ENCODE measurements at places on chromosomes 3 and 15.
A peak's percentile ranks its signal among the peaks of the same experiment; 100 is the strongest.

DNA sequence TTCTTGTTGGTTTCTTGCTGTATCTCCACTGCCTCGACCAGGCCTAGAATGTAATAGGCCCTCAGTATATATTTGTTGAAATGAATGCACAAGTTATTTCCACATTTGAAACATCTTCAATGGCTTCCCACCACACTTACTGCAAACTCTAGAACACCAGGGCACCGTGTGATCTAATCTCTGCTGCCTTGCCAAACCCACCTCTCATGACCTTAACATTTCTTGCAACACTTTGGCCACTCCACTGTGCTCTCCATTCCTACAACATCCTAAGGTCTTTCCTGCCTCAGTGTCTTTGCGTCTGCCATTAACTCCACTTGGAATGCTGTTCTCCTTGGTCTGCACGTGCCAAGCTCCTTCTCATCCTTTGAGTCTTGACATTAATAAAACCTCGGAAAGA is 14.1 kb downstream of the FRMD4B start:
- no peak for DNase-seq

DNA sequence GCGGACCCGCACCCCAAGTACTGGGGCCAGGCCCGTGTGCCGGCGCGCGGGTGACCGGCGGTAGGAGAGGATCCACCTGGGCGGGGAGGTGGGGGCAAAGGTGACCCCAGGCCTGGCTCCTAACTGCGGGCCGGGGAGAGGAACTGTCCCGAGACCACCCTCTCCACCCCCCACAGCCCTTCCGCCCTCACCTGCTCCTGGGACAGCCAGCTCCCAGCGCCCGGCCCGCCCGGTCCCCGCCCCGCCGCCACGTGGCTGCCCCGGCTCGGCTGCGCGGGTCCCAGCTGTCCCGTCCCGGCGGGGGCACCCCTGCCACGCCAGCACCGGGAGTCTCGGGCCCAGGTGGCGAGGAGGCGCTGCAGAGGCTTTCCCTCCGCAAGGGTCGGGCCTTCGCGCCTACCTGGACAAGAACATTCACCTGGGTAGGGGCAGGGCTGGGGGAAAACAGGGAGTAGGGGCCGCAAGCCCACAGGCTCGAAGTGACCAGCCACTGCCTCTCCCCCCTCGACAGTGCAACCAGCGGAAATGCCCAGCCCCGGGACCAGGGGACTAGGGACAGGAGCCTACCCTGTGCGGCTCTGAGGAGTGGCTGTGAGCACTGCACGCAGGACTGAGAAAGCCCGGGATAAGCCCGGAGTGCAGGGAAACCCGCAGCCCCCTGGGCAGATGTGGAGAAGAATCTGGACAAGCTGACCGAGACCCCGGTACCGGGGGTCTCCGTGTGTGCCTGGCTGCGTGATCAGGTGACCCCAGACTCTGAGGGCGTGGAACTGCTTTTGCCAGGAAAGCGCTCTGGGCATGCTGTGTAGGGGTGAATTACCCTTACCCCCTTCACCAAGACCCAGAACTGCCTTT is at the start of gene SLC12A8:
SLC12A8 (minus strand) TSS at position 240 of the 855 bp plus-strand sequence. CDS start 1,399 bp downstream, outside the sequence.
- no peak for DNase-seq

GRCh38 chr15:40046721-40047414 is 7.9 kb upstream of the SRP14 start:
- DNase-seq = peak; percentile 67

GRCh38 chr3:15497964-15498363 is 23.5 kb downstream of the COLQ start:
- DNase-seq = no peak

GRCh38 chr3:16916840-16917239 is 32.1 kb downstream of the PLCL2 start:
- peak; percentile 10 for DNase-seq

GRCh38 chr3:61218504-61218903 is 32.7 kb downstream of the FHIT start:
- DNase-seq = no peak

DNA sequence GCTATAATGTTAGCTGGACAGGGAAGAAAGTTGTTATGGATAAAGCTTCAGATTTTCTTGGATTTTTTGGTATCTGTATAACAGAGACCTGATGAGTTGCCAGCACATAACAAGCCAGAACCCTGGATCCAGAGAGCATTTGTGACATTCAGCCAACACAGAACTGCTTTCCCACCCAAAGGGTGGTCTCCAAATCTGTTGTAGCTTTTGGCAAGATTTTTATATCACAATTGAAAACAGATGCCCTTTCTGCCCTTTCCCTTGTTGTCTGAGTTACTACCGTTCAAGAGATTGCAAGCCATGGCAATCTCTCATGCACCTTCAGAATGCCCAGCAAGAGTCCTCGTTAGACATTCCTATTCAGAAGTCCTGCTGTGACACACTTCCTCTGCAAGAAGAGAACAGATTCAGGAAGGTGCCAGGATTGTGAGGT is 107.6 kb upstream of the FGF7 start:
- DNase-seq = no peak

DNA sequence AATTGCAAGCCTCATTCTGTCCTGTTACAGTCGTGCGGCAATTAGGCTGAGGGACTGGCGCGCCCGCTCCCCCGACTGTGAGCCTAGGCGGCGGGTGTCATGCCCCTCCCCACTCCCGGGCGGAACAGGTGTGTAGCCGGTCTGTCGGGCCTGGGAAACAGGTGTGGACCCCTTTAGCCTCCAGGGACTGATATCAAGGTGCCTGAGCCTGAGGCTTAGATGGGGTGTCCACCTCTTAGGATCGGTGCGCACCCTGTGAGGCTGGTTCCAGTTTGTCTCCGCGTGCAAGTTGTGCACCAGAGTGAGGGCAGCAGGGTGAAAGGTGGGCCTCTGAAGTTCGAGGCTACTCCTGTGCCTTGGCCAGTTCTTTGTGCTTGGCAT is 686 bp downstream of the VPS8 start:
- DNase-seq = no peak

GRCh38 chr15:68385671-68386586 is 46.0 kb downstream of the ITGA11 start:
- DNase-seq = no peak
